ENCODE measurements at places on chromosomes 13 and 19.

DNA sequence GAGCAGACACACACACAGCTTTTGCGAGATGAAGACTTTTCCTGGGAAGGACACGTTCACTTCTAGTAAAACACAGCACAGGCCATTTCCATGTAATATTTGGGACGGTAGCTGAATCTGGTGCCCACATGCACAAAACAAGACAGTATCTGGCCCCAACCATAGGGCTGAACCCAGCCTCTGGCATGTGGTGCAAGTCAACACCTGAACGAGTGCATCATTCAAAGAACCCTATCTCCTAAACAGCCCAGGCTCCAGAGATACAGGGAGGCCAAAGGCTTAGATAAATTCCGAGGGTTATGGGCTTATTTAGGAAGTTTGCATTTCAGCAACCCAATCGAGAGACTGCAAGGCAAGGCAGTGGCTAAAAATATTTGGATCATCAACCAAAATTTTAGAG lies 2.7 kb upstream of the TFDP1 start:
- DNase-seq: no peak

- DNase-seq: no peak
Observed at GRCh38 chr13:109209526-109209925, 576.9 kb downstream of the IRS2 start.

DNA sequence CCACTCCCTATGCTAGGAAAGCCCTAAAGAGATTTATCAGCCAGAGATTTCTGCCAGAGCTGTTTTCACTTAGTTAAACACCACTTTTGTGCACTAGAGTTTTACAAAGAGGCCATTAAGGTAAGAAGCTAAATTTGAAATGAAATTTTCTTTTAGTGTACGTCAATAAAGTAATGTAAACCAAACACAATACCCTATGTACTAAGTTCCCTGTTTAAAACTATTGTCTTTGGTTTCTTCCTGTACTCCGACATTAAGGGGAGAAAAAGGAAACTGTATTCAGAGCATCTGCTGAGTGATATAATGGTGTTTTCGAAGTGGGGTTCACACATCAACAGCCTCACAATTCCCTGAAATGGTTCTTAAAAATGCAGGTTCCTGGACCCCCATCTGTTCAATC lies 40.7 kb upstream of the STARD13 start:
- DNase-seq: no peak

DNA sequence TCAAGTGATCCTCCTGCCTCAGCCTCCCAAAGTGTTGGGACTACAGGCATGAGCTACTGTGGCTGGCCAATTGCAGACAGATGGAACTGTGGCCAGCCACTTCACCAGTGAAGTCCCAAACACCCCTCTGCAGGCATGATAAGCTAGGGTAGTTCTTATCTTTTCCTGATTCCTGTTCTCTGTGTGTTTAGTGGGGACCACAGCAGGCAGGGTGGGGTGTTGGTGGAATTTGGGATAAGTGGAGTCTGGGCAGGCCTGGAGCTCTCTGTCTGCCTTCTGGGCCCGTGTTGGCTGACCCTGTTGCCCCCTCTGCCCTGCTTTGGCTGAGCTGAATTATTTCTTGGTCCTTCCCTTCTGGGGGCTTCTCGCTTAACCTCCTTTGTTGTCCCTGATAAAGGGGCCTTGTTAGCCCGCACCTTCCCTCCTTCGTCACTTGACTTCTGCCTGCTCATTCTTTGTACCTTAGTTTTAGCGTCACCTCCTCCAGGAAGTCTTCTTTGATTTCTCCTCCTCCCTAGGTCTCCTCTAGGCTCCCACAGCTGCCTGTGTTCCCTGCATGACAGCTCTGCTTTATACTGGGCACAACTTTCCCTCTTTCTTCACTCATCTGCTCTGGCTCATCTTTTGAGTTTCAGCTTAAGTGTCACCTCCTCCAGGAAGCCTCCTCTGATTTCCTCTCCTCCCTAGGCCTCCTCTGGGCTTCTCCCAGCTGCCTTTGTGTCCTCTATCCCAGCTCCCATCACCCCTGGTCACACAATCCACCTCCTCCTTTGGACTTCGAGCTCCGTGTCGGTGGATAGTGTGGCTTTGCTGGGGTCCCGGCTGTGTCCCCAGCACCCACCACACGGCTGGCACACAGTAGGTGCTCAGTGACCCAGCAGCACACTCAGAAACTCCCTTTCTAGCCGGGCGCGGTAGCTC lies 1.7 kb upstream of the NCLN start:
- no peak for DNase-seq

DNA sequence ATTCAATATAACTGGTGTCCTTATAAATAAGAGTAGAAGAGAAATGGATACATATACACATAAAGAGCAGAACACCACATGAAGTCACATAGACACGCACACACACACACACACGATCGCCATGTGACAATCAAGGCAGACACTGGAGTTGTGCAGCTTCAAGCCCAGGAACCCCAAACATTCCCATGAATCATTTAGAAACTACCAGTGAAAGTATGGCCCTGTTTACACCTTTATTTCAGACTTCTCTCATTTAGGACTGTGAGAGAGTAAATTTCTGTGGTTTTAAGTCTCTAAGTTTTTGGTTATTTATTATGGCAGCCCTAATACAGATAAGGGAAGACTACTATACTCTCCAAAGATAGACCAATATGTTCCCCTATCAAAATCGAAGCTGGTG lies 20.4 kb upstream of the TNFSF13B start:
- DNase-seq: no peak

DNA sequence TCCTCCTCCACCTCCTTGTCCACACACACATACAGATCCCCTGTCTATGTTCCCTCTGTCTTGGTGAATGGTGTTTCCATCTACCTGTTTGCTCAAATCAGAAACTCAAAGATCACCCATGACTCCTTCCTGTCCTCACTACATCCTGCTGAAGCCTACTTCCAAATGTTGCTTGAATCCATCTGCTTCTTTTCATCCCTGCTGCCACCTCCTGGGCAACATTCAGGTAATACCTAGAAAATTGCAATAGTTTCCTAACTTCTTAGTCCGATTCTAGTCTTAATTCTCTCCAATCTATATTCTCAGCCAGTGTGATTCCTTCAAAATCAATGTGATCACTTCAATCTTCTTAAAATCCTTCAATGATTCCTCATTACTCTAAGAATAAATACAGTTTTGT lies 155.5 kb upstream of the STARD13 start:
- DNase-seq: no peak

- DNase-seq: no peak
Observed at GRCh38 chr13:40464337-40465014, 202.0 kb downstream of the FOXO1 start.

DNA sequence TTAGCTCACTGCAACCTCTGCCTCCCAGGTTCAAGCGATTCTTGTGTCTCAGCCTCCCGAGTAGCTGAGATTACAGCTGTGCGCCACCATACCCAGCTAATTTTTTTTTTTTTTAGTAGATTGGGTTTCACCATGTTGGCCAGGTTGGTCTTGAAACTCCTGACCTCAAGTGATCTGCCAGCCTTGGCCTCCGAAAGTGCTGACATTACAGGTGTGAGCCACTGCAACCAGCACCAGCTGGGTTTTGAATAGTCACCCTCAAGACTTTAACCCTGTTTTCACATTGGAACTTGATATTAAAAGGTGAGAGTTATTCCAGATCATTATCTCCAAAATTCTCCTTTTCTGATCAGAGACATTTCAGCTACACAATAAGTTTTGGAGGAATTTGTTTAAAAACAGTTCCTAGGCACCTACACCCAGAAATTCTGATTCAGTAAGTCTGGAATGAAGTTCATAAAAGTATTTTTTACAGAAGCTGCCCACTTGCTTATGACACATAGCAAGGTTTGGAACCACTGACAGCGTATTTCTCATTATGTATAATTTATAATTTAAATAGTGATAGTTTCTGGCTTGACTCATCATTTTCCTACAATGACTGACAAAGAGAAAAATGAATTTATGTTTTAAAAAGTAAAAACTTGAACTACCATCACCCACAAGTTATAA lies 417.3 kb downstream of the DIAPH3 start:
- no peak for DNase-seq

DNA sequence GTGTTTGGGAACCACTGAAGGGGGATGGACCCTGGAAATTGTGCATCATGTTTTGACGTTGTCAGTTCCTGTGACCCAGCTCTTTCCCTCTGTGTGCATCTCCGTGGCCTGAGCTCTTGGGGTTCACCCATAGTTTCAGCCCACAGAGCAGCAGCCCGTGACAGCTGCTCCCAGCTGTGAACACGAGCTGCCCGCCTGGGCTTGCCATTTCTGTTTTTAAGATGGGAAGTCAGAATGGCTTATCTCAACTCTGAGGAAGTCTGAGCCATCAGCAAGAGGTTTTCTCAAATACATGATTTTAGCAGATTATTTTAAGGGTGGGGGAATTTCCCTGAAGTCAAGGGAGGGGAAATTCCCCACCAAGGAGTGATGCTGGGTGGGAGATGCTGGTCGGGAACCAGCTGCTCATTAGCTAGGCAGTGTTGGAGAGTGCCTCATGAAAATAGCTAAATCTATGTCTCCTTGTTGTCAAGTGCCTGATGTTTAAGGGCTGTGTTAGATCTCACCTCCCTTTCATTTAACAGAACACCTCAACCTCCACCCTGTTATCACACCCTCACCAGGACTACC lies 34.8 kb upstream of the C1QTNF9 start:
- no peak for DNase-seq

GRCh38 chr13:74629985-74630384 lies 495.8 kb upstream of the KLF12 start:
- no peak for DNase-seq

- DNase-seq: no peak
Observed at GRCh38 chr13:99418103-99418842, 83.0 kb upstream of the TM9SF2 start.

Data from activated CD8-positive, alpha-beta memory T cell treated with anti-CD3 and anti-CD28 coated beads for 1 hour (primary cell).